ENCODE measurements at places on chromosomes 7 and 10.

DNA sequence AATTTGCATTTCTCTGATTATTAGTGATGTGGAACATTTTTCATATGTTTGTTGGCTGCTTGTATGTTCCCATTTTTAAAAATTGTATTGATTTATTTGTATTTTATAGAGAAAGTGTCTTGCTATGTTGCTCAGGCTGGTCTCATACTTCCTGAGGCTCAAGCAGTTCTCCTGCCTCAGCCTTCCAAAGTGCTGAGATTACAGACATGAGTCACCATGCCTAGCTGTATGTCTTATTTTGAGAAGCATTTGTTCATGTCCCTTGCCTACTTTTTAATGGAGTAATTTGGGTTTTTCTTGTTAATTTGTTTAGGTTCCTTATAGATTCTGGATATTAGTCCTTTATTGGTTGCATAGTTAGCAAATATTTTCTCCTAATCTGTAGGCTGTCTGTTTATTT, 214.2 kb upstream of the KAT6B start:
- DNase-seq = no peak

DNA sequence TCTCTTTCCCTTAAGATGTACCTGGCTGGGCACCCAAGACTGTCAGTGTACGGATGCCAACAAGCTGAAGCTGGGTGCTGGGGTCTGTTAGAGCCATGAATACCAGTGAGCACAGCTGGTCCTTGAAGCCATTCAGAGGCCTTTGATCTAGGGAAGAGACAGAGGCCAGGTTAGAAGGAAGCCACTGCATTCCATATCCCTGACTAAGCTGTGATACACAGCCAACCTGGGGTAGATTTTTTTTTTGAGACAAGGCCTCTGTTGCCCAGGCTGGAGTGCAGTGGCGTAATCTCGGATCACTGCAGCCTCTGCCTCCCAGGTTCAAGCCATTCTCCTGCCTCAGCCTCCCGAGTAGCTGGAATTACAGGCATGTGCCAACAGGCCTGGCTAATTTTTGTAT, 20.8 kb downstream of the ZDHHC16 start:
- no peak for DNase-seq

GRCh38 chr10:128125416-128125943, 743 bp downstream of the MKI67 start:
- DNase-seq = no peak

DNA sequence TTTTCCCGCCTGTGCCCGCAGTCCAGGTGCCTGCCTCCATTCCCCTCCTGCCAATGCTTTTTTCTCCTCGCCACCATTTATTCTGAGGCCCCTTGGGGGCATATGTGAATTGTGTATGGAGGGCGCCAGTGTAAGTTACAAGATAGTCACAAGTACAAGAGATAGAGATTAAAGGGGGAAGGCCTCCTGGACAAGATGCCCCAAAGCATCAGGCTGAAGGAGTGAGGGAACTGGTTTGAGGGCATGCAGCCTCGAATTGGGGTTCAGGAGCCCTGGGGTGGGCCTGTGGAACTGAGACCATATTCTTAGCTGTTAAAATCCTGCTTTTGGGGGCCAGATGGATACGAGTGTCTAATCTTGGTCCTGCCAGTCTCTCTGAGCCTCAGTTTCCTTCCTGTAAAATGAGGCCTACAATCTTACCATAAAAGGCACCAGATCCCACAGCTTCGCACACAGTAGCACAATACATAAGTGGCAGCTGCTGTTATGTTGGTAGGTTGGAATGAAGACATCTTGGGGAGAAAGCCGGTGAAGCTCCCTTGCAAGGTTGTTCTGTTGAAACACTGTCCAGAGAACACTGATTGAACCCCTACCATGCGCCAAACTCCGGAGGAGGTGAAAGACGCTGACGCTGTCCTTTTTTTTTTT, 545 bp upstream of the COMTD1 start:
- DNase-seq = no peak

- no peak for DNase-seq
Measured at GRCh38 chr10:91435241-91435640, 25.1 kb downstream of the HECTD2 start.

GRCh38 chr7:111229181-111229740, 138.3 kb downstream of the LRRN3 start:
- DNase-seq = no peak

GRCh38 chr7:80943342-80943741, 24.5 kb upstream of the SEMA3C start:
- no peak for DNase-seq

DNA sequence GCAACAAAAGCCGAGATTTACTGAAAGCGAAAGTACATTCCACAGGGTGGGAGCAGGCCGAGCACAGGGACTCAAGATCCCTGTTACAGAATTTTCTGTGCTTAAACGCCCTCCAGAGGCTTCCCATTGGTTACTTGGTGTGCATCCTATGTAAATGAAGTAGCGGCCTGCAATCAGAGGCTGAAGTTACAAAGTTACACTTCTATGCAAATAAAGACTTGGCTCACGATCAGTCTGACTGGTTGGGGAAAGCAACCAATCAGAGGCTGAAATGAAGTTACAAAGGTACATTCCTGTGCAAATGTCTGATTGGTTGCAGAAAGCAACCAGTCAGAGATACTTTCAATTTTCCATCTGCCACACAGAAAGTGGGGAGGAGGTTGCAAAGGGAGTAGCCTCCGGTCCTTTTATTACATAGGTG, 4.1 kb downstream of the ACBD7 start:
- DNase-seq = peak; percentile 59

- no peak for DNase-seq
Measured at GRCh38 chr10:93875032-93875358, 18.8 kb upstream of the SLC35G1 start.

GRCh38 chr10:126730856-126731609, 60.5 kb upstream of the C10orf90 start:
- DNase-seq = no peak

DNA sequence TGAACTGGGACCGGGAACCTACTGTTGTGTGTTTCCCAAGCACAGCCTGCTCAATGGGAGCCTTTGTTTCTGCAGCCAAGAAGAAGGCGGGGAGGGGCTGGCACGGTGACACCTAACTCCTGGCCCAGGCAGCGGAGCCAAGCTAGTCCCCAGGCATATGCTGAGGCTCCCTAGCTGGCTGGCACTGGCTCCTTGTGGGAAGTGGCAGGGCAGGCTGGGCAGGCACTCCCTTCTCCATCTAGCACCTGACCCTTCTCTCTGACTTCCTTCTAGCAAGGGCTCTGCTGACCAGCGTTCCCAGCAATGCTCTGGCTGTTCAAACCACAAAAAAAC, 325.0 kb downstream of the PLXNA4 start:
- DNase-seq = peak; percentile 56

Measured in left hindlimb (tissue), 1 donor.